HFFc6 (cell line): ENCODE measurements at places on chromosomes 6 and 20. TPM values are rescaled to one million over a fixed set of nuclear protein-coding genes. Genes with fewer than 3 reads are reported as not detected.

DACT2 gene
- not detected in 2 replicates for total RNA-seq

LGSN gene
- not detected in 3 replicates for total RNA-seq

RAET1G gene
- total RNA-seq: 0.80 and 0.86 TPM in 2 replicates

RBPJL gene
- not detected in 3 replicates for total RNA-seq

OXT gene
- total RNA-seq: not detected in 3 replicates

ENPP3 gene
- 0.07 TPM in 1 of 3 replicates, not detected in the others for total RNA-seq

CST2 gene
- not detected in 2 replicates for total RNA-seq
